NCI-H1417 treated with DMSO at 0.1 percent for 48 hours (cell line): ENCODE measurements at places on chromosomes 5 and 9.

- no peak for DNase-seq
Measured at GRCh38 chr9:18605766-18606180, 131.8 kb downstream of the ADAMTSL1 start.

DNA sequence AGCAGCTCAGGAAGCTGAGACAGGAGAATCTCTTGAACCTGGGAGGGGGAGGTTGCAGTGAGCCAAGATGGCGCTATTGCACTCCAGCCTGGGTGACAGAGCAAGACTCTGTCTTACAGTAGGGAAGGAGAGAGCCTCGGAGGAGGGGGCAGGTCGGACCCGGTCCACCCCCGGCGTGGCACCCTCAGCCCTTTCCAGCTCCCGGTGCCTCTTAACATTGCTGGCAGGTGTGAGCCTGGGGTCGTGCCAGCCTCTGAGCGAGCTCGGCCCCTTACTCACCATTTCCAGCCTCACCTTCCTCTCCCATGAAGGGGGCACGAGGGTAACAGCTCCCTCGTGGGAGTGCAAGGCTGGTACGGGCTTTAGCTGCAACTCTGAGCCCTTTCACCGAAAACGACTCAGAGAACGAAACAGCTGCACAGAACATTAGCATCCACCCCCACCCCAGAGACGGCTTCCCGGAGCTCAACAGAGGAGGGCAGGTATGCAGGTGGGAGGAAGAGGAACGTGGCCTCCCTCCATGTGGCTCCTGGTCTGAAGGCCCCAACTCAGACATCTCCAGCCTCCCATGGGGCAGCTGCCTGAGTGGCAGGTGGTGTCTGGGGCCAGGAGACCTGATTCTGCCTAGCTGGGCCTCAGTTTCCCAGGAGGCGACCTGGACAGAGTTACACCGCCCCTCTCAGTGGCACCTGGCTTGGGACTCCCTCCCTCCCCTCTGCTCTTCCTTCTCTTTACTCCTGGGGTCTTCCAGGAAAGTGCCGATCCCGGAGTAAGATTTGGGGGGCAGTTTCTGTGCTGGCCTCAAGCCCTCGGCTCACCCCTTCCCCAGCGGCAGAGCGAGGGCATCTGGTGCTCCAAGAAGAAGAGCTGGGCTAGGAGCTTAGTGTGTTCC is 28.5 kb upstream of the ABO start:
- no peak for DNase-seq

- no peak for DNase-seq
Measured at GRCh38 chr5:175652741-175653663, 4.9 kb upstream of the HRH2 start.

GRCh38 chr9:4615778-4616177 is 46.3 kb upstream of the PLPP6 start:
- DNase-seq = no peak

DNA sequence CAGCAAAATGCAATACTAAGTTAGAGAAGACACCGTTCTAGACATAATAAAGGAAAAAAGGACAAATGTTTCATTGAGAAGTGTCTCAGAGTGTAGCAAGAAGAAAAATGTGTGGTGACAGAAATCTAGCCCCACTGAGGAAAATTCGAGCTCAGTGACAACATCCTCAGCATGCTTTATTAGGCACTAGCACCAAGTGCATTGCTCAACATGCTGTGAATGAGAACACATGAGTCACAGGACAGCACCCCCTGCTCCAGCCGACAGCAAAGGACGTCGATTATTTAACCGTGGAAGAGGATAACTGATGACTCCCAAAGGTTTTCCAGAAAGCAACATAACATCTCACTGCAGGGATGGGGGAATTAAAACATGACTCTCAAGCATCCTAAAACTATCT is 182.7 kb downstream of the GNAQ start:
- no peak for DNase-seq

- DNase-seq = no peak
Measured at GRCh38 chr5:67050125-67050524, 146.5 kb downstream of the CD180 start.

DNA sequence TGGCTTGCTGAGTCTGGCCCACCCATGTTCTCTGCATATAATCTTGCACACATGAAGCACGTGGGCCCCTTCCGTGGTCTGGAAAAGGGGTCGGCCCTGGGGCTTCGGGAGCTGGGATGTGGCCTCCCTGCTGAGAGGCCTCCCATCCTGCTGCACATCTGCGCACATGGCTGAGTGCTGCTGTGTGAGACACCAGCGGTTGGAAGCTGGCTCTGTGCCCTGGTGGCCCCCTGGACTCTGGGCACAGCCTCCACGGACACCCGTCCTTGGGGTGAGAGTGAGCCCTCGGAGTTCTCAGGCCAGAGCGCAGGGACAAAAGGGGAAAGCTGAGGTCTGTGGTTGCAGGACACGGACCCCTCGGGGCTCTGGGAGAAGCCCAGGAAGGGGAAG is 115.8 kb downstream of the RXRA start:
- DNase-seq = no peak

GRCh38 chr9:134243778-134244467 is 79.6 kb upstream of the RNU6ATAC start:
- DNase-seq = no peak

GRCh38 chr9:86413971-86414880 is 60.0 kb upstream of the TUT7 start:
- DNase-seq = no peak

- no peak for DNase-seq
Measured at GRCh38 chr5:33049298-33049697, 338.2 kb downstream of the NPR3 start.

- DNase-seq = no peak
Measured at GRCh38 chr9:72614067-72614466, 92.7 kb downstream of the TMC1 start.

GRCh38 chr9:104300124-104300523 is 203.9 kb upstream of the OR13F1 start:
- no peak for DNase-seq

DNA sequence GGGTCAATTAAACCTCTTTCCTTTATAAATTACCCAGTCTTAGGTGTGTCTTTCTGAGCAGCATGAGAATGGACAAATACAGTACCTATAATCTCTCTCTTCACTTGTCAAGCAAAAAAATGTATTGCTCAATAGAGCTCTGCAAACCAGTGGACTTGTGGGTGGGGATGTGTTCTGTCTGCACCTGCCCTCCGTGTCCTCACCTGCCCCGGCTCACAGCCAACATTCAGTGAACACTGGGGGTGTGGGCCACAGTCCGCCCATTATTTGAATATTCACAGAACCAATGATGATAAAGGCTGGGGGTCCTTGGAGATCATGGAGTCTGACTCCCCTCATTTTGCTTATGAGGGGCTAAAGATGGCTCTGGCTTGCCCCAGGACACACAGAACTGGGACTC is 36.9 kb upstream of the MED27 start:
- DNase-seq = no peak

DNA sequence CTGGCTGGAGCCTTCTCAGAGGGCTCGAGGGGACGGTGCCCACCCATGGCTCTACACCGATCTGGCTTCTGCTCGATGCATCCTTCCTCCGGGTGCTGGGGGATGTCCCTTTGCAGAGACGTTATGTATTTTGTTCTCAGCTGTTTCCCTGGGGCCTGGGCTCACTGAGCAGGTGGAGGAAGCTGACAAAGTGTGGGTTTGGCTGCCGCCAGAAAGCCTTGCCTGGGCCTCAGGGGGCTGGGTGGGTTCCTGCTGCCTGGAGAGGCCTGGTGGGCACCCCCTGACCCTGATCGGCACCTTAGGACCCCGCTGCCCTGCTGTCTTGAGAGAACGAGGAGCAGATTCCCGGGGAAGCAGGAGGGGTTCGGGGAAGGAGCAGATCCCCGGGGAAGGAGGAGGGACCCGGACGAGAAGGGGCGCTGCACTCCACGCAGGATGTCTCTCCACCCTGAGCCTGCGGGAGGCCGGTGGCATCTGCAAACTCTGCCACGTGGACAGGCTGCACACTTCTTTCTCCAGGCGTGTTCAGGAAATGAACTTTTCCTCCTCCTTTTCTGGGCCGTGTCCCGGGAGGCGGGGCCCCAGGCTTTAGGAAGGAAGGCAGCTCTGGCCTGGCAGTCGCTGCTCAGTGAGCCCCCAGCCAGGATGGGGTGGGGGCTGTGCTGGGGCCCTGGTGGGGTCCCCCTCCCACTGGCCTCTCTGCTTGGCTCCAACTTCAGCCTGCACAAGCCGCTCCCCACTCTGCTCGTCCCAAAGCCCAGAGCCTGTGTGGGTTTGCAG is 148.9 kb downstream of the RXRA start:
- no peak for DNase-seq

- DNase-seq = no peak
Measured at GRCh38 chr5:132737982-132738681, 786 bp upstream of the KIF3A start.

DNA sequence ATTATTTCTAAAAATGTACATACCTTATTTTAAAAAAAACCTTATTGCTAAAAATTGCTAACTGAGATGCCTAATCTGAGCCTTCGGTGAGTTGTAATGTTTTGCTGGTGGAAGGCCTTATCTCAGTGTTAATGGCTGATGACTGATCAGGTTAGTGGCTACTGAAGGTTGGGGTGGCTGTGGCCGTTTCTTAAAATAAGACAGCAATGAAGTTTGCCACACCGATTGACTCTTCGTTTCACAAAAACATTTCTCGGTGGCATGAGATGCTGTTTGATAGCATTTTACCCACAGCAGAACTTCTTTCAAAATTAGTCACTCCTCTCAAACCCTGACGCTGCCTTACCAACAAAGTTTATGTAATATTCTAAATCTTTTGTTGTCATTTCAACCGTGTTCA is 14.7 kb downstream of the CENPK start:
- DNase-seq = no peak

DNA sequence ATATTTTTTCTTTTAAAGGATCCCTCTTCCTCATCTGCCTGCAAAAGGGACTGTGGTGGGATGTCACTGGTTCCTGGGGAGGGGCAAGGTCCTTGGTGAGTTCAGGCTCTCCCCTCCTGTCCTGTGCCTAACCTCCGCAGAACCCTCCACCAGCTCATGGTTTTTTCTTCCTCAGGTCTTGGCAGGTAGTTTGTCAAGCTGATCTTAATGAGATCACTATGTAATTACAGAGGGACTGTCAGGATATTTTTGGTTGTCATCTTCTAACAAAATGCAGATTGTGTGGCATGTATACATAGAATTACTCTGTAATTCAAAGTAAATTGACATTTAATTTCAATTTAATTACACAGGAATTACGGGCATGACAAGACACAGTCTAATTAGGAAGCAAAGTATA is 150.3 kb upstream of the SEMA6A start:
- no peak for DNase-seq

- DNase-seq = no peak
Measured at GRCh38 chr9:81071108-81071507, 618.2 kb downstream of the TLE1 start.

GRCh38 chr9:130662970-130663257 is 1.5 kb upstream of the PRDM12 start:
- no peak for DNase-seq

- DNase-seq = no peak
Measured at GRCh38 chr5:59042201-59043055, 459.6 kb downstream of the RAB3C start.

- DNase-seq = no peak
Measured at GRCh38 chr9:126962336-126962735, 47.8 kb downstream of the RALGPS1 start.

- DNase-seq = no peak
Measured at GRCh38 chr9:108547411-108548135, 308.2 kb downstream of the ACTL7B start.

DNA sequence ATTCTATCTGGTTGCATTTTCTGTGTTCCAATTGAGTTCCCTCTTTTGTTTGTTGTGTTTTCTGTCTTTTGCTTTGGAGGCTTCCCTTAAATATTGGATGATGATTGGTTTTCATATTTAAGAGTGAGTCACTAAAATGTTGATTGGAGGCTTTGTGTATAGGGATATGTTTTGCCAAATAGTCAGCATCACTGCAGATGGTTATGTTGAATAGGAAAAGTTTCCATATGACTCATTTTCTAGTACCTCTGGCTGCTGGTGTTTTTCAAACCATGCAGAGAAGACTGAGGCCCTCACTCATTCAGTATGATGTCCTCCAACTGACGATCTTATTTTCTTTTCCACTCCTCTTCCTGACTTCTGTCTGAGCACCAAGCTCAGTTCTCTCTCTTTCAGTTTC is 1290.0 kb downstream of the EFNA5 start:
- DNase-seq = no peak

GRCh38 chr5:55347786-55348185 is 40.0 kb downstream of the MTREX start:
- no peak for DNase-seq

DNA sequence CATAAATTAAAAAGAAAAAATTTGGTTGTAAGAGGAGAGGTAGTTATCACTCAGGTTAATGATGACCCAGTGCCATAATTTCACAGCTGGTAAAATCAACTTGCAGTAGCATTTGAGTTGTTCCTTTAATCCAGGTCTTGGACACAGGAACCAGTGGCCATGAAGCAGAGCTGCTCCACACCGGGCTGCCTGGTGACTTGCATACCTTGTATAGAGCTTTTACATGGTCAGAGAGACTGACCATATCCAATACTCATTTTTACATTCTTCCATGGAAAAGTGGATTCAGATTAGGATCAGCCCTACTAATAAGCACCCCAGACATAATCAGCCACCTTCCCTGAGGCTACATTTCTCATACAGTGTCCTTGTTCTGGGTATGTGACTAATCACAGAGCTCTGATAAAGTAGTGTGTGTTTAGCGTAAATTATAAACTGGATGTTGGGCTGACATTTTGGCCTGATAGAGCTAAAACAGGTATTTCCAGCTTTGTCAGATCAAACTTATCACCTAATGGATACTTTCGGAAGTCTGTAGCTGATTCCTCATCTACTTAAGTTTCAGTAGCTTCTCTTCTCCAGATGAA is 77.0 kb upstream of the ZSWIM6 start:
- no peak for DNase-seq

GRCh38 chr9:135830496-135830895 is 76.8 kb downstream of the CAMSAP1 start:
- no peak for DNase-seq

GRCh38 chr5:54758038-54758437 is 227.4 kb downstream of the ESM1 start:
- no peak for DNase-seq
